ENCODE measurements at places on chromosomes 6 and 20.

- no peak for DNase-seq
Observed at GRCh38 chr6:134949927-134950326, at the start of gene ALDH8A1. Gene ALDH8A1 (minus strand): TSS chr6:134950101. CDS start chr6:134950053, 48 bp downstream.

DNA sequence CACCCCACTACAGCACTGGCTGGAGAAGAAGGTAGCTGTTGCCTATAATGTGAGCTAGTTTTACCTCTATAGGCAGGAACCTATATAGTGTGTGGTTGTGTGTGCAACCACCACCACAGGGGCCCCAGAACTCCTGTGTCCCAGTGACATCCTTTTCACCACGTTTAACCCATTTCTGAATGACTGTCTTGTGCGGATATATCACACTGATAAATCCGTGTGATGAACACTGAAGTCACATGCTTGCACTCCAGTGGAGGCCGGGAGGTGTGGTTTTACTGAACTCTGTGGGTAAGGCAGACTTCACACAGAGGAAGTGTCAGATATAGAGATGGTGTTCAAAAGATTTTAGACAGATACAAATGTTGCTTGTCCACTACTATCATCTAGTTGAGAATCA is 32.5 kb downstream of the SDHAF4 start:
- DNase-seq = no peak

- peak; percentile 69 for DNase-seq
Observed at GRCh38 chr6:34236131-34236442, 586 bp upstream of the HMGA1 start.

- DNase-seq = peak; percentile 14
Observed at GRCh38 chr20:40251284-40251932, 437.6 kb downstream of the MAFB start.
